Ureter (tissue), 1 donor: ENCODE measurements at places on chromosomes 12 and 14. TPM values are rescaled to one million over a fixed set of nuclear protein-coding genes. Genes with fewer than 3 reads are reported as not detected.

Gene ESRRB
- total RNA-seq: 0.16 TPM

DNA sequence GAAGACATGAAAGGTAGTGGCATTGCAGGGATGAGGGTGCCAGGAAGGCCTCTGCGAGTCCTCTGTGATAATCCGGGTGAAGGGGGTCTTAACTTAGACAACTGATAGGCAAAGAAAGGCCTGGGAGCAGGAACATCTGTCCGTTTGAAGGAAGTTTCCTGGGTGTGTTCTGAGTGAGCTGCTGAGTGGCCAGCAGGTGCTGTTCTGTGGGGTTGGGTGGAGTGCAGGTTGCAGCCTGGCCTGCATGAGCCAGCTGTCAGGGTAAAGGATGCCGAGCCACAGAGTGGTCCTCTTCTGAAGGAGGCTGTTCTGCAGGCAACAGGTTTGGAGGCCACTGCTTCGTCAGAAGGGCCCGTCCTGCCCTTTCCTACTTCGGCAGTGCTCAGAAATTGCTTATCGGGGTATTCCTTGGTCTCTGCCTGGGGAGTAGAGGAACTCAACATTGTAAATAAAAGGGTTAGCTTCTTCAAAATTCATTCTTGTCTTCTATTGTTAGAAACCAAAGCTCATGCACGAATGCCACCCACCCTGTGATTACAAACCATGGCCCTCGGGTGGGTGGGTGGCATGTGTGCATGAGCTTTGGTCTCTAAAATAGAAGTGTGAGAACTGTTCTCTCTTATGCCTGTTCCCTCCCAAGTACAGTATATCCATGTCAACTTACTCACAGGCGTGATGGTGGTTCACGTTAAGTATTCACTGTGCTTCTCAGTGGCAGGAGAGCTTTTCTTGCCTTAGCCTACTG lies 118.9 kb downstream of the CHST11 start:
- DNase-seq: no peak

DNA sequence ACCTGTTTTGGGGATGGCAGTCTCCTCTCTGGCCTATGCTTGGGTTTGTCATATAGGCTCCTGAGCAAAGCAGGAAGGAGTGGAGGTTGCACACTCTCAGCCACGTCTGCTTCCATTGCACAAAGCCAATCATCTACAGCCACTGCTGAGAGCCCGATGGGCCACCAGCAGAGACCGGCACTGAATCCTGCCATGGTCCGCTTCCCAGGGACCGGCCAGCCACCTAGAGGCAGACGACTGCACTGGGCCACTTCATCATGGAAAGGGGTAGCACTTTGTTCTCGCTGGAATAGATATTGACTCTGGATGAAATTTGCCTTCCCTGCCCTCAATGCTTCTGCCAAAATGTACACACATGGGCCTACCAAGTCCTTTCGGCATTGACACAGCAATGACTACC lies 22.3 kb downstream of the DLK1 start:
- no peak for DNase-seq

- no peak for DNase-seq
These were observed 14.4 kb downstream of the CHFR start for GRCh38 chr12:132872975-132873421.

- no peak for DNase-seq
These were observed 106.5 kb downstream of the TMEM117 start for GRCh38 chr12:43942379-43942778.

DNA sequence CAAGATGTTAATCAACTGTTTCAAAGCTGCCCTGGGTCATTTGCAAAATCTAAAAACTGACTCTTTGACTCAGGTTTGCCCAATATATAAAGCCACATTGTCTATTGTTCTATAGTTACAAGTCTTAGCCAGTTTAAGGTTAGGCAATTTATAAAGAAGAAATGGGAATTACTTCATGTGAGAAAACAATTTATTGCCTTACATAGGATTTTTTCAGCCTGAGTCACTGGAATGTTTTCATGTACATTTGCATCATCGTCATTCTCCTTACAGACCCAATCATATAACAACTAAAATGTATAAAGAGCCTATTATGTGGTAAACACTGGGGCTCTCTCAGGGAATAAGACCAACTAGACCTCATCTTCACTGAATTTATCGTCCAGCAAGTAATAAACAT lies 100.3 kb upstream of the PLEKHG7 start:
- DNase-seq: no peak

Gene FAM222A
- total RNA-seq: 0.73 TPM

DNA sequence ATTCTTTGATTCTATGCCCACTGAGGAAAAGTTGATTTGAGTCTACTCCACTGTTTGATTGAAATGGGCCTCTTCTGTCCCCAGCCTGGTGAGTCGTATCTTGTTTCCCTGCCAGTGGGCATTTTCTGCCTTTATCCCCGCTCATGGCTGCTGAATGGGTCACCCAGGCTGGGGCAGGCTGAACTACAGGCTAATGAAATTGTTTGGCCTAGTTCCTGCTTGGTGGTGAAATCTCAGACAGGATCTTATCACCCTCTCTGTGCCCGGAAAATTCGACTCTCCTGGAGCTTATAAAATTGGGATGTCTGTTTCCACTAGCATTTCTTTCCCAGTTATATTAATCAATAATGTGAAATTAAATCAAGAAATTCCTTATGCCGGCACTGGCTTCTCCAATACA lies 65.0 kb downstream of the CHST11 start:
- no peak for DNase-seq

DNA sequence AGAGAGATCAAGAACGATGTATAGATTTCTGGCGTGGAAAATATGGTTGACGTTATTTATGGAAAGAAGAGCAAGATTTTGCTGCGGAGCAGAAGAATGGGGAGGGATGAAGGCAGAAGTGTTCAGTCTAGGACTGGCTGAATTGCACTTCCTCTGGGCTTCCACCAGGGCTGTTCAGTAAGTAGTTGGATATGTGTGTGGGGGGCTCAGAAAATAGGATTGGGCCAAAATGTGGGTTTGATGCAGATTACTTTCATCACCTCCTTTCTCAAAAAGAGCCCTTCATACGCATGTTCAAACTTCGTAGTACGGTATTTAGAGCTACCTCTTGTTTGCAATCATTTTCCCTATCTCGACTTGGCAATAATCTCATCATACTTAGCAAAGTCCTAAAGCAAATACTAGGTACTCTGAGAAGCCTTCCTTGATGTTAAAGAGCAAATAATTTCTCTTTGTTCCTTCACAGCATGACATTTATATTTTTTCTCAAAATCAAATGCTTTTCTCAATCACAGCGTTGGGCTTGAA lies 349.4 kb downstream of the NELL2 start:
- DNase-seq: no peak

Gene ASPG
- total RNA-seq: 6.4 TPM

Gene LPAR5
- 13.6 TPM for total RNA-seq
